ENCODE measurements at places on chromosomes 16 and 17.

DNA sequence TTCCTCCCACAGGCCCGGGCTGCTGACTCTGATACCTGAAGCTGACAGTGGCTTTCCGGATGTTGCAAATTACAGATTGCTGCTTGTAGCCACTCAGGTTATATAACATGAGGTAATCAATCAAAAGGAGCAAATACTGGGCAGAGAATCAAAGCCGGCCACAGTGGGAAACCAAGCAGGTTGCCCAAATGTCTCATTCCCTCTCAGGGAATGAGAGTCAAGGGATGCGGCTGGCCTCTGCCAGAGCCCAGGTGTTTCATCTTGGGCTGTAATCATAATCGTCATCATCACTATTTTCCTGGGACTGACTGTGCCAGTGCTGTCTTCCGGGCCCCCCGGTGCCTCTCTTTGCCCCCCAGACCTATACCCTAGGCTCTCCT lies 292.4 kb upstream of the FOXF1 start:
- no peak for DNase-seq

GRCh38 chr17:81419319-81419885 lies 24.1 kb downstream of the BAHCC1 start:
- DNase-seq, result no peak

DNA sequence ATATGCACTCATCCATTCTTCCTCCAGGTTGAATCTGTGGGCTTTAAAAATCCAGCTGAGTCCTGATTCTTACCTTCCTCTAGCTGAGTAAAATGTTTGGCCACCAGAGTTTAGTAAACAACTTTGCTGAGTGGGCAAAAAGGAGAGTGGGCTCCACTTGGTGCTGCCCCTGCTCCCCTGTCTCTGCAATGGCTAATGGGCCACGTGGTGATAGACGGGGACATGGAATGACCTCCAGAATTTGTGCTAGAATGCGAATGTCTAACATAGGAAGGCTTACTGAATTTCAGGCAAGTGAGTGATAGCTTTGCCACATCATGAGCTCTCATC lies 137.3 kb upstream of the CES5A start:
- DNase-seq, result no peak

DNA sequence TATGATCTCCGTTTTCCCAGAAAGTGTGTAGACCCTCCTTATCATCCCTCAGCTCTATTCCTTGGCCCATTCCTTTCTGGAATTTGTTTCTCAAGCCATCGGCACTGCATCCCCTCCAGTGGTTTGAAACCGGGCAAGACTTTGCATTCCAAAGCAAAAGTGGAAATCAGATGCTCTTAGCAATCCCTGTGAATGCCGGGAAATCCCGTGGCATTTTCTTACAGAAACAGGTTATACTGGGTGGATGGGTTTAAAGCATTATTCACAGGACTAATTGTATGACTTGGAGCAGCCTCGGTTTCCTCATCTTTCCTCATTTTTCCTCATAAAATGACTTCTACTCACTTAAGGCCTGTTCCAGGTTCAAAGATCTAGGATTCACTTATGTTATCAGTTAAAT lies 52.0 kb downstream of the MAP2K6 start:
- no peak for DNase-seq

DNA sequence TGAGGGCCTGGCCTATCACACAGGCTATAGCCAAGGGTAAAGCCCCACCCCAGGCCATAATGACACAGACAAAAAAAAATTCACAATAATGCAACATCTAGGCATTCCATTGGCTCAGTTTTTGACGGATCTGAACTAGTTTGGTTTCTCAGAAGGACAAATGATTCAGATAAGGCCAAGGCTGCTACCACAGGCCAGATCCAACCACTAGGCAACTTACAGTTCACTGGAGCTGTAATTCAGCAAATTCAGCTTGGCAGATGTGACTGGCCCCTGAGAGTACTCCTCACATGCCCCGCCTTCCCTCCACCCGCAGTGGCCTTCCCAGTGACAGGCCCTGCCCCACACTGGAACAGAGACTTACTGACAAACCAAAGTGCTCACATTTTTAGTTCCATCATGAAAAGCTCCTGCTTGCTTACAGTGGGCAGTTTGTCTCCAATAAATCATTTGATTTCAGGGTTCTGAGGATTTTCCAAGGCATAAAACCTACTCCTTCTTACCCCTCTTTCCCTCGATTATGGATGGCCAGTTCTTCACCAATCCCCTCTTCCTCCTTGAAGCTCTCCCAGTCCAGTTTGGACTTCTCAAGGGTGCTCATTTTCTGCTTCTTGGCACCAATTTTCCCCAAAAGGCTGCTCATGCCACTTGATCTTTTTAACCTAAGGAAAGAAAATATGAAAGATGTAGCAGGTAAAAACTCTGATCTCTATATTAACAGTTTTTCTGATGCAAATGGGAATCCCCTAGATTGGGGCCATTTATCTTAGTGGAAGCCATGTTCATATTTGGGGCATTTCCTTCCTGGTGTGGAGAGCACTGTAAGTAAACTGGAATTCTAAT lies 53.3 kb upstream of the BCAR1 start:
- DNase-seq, result no peak

DNA sequence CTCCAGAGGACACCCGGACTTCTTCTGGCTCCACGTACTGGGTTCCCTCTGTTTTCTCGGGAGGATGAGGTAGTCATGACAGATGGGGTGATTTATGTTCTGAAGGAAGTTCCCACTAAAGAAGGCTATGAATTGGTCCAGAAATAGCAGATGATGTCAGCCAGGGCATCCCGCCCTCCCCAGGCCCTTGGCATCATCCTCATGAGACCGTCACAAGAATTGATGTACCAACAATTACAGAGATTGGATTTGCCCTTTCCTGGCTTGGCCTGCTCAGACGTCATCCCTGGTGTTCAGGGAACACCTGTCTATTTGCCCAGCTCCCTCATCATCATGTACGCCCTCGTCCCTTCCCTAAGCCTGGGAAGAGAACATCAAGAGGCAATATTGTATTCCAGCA lies 102.8 kb upstream of the CCL1 start:
- DNase-seq, result no peak

DNA sequence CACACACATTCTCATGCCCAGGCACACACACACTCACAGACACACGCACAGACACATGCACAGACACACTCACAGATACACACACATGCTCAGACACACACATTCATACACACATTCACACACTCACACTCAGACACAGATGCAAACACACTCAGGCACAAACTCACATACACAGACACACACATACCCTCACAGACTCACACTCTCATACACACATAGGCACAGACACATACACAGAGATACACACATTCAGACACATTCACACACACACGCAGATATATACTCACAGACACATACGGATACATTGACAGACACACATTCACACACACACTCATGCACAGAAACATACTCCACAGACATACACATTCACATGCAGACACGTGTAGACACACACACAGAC lies 89.6 kb downstream of the RBFOX3 start:
- no peak for DNase-seq

DNA sequence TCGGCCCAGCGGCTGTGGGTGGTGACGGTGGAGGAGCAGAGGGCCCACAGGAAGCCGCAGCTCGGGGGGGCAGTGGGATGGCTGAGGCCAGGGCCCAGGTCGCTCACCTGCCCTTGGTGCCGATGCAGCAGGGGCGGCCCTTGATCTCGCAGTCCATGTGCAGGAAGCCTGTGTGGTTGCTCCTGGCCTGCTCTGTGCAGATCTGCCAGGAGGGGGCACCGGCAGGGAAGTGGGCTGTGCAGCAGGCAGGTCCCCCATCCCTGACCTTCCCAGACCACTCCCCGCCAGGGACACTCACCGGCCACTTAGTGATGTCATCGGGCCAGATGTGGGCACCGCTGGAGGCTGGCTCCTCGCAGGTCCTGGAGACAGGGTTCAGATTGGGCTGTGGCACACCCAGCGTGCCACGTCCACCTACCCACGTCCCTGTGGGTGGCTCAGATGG lies 6.2 kb downstream of the AANAT start:
- DNase-seq, result no peak

DNA sequence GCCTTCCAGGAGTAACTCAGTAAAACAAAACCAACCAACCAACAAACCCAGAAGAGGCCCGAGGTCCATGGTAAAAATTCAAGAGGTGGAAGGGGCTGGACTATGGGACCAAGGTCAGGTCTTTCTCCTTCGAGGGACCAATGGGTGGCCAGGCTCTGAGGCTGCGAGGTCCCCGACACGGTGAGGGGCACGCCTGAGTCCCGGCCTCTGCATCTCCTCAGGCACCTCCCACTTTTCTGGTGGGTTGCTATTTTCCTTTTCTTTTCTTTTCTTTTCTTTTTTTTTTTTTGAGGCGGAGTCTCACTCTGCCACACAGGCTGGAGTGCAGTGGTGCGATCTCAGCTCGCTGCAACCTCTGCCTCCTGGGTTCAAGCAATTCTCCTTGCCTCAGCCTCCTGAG lies 18.0 kb downstream of the CD7 start:
- peak; percentile 21 for DNase-seq

- no peak for DNase-seq
Measured at GRCh38 chr16:87367529-87367928, 16.0 kb downstream of the FBXO31 start.

GRCh38 chr16:68469796-68470460 lies 21.6 kb upstream of the SMPD3 start:
- DNase-seq, result no peak

- DNase-seq, result no peak
Measured at GRCh38 chr16:31477220-31478216, 5.4 kb upstream of the SLC5A2 start.

DNA sequence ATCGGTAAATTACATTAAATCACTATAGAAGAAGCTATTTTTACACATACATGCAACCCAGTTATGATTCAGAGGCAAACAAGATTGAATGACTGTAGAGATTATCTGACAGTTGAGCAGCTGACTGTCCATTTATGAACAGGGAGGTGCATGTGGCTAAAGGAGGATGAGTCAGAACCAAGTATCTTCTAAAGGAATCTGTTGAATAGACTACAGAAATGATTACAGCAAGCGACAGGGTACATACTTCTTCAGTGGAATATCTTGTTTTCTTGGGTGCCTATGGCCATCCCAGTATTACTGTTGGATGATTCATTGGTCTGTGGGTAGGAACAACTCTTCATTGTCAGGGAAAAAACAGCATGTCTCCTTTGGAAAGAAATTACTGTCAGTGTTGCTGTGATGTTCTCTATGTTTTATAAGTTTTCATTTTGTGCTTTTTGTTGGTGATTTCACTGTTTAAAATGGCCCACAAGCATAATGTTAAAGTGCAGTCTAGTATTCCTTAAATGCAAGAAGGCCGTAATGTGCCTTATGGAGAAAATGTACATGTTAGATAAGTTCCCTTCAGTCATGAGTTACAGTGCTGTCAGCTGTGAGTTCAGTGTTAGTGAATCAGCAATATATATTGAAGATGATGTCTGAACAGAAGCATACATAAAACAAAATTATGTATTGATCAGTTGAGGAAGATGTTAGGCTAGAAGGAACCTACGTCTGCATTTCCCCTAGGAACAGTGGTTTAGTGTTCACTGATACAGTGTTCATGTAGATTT lies 27.0 kb downstream of the CBFB start:
- DNase-seq, result no peak

DNA sequence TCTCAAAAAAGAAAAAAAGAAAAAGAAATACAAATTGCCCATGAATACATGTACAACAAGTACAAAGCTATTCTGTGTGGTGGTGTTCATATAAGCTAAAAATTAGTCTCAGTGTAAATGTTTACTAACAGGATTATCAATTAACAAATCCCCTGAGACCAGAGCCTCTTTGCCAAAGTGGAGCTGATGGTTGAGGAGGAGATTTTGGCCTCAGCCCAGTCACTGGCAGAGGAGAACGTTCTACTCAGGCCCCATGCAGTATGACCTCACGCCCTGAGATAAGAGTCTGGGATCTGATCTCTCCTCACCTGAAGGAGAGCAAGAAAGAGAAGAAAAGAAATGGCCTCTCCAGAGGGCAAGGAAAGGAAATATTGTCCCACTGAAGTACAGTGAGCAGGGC lies 35.5 kb upstream of the NOL11 start:
- no peak for DNase-seq

- DNase-seq, result no peak
Measured at GRCh38 chr16:89973235-89973634, 24.7 kb downstream of the DEF8 start.

DNA sequence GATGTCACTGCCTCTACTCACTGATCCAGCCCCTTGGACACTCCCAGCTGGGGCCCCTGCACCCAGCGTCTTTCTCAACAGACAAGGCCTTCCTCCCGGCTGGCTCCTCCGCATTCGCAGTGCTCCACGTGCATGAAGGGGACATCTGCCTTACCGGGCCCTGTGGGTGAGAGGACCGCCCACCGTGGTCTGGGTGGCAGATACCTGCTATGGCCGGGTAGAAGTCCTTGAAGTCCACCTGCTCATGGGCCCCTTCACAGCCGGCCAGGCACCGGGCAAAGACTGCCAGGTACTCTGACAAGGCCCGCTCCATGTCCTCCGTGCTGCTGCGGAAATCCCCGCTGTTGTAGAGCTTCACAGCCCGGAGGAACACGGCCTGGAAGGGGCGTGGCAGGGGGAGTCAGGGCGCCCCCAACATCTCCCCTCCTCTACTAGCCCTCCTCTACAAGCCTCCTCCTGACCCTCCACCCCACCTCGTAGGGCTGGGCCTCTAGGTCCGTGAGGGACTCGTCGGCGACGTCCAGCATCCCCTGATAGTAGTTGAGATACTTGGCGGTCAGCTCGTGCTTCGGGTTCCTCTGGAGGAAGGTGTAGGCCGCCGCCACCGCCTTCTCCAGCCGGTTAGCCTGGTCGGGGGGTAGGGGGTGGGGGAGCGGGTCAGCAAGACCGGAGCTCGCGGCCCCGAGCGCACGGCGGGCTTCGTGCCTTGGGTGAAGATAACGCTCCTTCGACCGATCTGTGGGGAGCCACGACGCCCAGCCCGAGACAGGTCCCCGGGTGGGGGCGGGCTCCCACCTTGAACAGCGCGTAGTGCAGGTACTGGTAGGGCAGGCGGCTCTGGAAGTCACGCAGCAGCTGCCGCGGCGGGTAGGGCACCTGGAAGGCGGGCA lies 845 bp downstream of the P3H4 start:
- DNase-seq, result no peak

DNA sequence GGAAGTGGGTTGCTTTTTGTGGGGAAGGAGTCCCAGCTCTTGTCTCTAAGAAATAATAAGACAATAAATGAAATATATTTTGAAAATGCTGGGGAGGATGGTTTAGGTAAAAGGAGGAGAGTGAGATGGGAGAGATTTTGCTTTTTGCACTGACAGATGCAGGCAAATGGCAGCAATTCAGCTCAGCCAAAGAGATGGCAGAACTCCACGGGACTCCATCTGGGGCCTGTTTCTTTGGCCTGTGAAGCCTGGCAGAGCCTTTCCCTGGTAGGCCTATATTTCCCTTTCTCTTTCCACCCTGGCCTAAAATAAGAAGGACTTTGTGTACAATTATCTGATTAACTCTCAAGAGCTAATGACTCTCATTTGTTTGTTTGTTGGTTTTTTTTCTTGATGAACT lies 1525.1 kb downstream of the CDH11 start:
- DNase-seq, result no peak

DNA sequence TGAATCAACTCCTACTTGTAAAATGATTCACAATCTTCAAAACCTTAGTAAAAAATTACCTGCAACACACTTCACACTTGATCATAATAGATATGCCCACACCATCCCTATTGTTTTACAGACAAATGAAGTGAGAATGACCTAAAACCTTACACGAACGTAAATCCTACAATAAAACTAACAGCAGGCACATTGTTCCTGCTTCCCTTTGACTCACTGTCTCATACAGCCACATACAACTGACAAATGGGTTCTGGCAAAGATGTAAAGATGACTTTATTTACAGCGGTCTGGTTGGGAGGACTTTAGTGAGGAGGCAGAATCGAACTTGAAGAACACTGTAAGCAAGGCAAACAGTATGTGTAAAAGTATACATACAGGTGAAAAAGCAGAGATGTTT lies 188.7 kb downstream of the MYO1D start:
- DNase-seq, result no peak
